ENCODE measurements at places on chromosomes 16 and 17.

- no peak for DNase-seq
Observed at GRCh38 chr16:68074850-68075555, 10.2 kb upstream of the NFATC3 start.

DNA sequence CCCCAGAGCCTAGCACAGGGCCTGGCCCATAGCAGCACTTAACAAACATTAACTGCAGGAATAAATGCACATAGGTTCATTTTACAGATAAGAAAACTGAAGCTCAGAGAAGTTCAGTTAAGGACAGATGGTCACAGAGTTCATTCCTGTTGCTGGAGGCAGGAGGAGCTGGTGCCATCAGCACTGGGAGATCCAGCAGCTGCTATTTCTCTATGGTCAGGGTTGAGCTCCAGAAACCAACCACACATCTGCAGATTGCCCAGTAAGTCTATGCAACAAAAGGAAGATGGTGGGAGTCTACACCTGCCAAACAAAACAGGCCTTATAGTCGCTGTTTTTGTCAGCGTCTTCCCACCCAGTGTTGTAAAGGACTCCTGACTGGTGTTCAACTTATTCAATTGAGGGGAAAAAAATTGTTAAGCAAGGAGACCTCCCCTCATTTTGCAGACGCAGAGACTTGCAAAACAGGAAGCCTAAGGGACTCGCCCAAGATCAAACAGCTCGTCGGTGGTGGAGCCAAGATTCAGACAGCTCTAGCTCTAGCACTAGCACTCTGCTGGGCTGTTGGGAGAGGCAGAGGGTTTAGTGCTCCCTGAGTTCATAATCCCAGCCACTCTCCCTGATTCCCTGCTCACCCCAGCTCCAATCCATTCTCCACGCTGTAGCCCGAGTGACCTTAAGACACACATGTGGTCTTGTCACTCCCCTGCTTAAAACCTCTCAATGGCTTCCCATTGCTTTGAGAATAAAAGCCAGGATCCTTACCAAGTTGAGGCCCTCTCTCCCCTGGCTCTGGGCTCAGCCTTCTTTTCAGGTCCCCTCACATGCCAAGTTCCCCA, 9.0 kb downstream of the NOG start:
- DNase-seq = no peak

DNA sequence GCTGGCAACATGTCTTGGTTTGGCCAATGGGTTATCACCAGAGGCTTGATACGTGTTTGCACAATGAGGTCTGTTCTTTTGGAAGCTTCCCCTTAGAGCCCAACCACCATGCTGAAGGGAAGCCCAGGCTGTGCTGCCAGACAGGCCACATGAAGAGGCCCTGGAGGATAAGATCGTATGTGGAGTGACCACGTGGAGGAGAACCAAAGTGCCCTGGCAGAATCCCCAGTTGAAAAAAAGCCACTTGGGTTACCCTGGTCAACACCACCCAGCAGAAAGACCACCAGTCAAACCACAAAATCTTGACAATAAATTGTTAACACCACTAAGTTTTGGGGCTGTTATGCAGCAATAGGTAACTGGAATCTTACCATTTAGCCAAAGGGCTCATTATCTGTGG, 7.0 kb upstream of the ADAT1 start:
- DNase-seq = no peak

GRCh38 chr17:65459677-65460347, 101.6 kb downstream of the AXIN2 start:
- DNase-seq = no peak

GRCh38 chr17:79066963-79067362, 7.7 kb upstream of the ENGASE start:
- no peak for DNase-seq

DNA sequence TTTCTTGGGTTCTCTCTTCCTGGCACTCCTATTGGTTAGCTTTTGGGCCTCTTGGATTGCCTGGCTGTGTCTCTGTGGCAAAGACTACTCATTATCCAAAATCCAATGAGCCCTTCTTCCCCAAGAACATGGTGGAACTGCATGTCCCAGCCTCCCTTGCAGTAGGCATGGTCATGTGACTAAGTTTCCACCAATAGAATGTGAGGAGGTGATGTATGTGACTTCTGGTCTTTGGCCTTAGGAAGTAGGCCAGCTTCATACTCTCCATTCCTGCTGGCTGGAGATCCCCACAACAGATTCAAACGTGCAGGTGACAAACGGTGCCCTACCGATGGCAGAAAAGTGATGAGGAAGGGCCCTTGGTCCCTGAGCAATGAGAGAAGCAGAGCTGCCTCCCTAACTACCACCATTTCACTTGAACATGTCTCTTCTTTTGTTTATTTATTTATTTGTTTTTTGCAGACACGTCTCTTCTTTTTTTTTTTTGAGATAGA, 17.3 kb upstream of the SPN start:
- no peak for DNase-seq

DNA sequence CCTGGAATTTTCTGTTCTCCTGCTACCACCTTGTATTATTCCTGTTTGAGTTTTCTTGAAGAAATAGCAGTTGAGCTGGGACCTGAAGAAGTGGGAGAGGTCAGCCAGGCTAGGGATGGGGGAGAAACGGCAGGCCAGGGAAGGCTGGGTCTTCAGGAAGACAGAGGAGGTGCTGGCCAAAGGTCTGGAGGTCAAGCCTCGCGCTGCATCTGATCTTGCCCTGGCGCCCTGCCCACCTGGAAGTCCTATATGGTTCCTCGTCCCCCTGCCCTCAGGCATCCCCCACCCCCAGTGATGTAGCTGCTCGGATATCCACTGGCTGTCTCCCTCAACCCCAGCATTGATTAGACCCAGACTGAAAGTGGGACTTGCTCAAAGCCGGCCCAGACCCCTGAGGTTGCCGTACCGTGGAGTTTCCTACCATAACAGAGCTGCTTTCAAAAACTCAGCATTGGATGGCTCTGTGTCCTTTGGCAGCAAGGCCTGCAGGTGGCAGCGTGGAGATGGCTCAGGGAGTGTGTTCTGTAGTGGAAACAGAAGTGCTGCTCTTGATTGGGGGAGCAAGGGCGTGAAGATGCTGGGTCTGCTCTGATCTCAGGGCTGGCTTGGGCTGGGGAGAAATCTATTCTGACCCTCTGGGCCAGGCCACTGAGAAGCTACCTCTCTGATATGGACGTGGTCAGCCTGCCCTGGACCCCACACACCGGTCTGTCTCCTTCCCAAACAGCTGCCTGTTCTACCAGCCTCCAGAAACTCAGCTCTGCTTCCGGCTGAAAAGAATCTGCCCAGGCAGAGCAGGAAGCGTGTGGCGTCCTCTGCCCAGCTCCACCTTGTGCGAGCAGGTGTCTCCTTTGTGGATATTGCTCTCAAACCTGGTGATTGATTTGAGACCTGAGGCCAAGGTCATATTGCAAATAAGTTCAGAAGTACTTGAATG, 107.0 kb upstream of the CACNG5 start:
- no peak for DNase-seq
